Activated naive CD4-positive, alpha-beta T cell (primary cell): ENCODE measurements at places on chromosomes 1 and 21.

GRCh38 chr21:35051287-35051818 is 2.3 kb upstream of the RUNX1 start:
- peak; percentile 28 for DNase-seq

- DNase-seq: no peak
Observed at GRCh38 chr1:40039245-40039756, 1.2 kb upstream of the CAP1 start.

GRCh38 chr1:157050836-157051235 is 5.3 kb upstream of the ARHGEF11 start:
- no peak for DNase-seq

DNA sequence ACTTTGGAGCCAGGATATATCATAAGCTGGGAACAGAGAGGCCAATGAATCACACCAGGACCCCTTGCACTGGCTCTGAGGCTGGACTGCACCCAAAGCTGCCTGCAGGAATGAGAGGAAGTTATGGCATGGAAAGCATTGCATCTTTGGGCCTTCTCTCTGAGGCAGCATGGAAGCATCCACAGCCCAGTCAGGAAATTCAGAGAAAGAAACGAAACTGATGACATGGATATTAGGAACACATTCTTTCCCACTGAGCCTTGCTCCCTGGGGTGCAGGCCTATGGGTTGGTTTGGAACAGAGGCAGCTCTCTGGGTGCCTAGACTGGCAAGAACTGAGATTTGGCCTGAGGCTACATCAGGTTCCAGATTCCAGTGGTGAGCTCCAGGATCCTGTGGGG is 98.6 kb downstream of the NGF start:
- no peak for DNase-seq

DNA sequence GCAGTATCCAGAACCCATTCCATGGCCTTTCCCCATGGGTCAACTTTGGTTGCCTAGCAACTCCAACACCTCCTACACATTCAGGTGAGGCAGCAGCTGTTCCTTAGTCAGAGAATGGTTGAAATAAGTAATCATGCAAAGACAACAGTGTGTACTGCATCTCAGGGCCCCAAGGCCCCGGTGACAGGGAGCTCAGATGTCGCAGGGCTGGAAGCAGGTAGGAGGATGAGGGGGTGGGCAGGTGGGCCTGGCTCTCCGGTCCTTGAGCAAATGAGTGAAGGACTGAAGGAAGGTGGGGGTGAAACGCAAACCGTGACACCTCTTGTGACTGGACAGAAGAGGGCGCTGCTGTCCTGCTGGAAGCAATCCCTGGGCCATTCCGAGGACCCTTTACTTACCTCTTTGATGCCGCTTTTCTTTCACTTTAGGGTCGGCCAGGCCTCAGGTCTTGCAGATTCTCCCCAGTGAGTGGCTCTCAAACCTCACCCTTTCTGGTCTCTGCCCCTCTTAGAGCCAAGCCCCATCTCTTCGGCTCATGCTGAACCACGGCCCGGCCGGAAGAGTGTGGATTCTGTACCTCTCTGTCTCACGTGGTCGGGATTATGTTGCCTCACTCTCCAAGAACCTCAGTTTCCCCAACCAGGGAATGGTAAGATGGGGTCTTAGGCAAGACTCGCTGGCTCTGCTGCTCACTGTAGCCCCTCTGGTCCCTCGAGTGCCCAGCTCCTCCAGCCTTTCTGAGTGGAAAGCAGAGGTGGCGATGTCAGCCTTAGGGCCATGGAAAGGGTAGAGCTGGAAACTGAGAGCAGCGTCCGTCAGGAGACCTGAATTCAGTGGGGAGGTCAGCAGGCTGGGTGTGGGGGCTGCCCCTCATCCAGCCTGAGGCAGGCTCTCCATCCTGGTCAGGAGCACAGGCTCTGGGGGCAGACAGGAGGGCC is 5.6 kb upstream of the KCNA10 start:
- no peak for DNase-seq

DNA sequence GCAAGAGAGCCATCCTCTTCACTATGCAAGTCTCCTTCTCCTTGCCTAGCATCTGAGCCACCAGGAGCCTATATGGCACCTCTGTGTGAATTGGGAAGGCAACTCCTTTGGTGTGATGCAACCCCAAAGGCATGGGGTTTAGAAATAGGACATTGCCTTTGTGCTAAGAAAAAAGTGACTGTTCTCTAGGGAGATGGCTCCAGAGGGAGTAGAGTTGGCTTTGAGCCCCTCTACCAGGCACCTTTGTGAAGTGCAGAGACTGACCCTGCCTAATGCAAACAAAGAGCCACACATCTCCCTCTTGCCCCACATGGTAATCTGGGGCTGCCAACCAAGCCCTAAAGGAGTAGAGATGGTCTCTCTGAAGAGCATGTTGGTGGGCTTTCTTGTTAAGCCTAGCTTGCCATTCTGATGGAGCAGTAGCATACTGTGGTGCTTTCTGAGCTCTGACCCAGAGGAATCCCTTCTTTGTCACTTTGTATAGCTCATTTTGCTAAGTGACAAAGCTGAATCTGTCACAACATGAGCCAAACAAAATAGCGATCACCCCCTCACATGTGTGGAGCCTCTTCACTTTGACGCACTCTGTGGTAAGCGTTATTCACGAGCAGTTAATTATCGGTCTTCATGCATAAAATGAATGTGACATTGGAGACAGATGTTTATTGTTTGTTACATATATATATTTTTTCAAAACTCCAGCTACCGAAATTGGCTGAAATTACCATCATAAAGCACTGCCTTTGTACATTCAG is 74.4 kb downstream of the RWDD3 start:
- no peak for DNase-seq

DNA sequence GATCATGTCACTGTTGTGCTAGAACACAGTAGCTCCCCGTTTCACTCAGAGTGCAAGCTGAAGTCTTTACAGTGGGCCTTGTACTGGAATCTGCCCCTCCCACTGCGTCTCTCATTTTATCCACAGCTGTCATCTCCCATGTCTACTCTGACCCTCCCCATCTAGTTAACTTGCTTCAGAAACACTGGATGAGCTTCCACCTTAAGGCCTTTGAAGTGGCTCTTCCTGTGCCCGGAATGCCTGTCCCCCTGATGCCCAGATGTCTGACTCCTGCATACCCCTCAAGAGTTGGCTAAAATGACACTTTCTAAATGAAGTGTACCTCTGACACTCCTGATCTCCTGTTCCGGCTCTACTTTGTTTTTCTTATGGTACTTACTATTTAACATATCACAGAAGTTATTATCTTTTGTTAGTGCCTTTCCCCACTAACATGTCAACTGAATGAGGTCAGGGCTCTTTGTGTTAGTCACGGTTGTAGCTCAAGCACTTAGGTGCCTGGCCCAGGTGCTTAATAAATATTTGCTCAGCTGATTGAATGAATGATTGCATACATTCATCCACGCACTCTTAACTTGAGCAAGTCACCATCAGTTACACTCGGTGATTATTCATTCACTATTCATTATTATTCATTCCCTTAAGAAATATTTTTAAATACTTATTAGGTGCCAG is 13.3 kb downstream of the ARV1 start:
- no peak for DNase-seq

GRCh38 chr1:55987491-55988249 is 591.7 kb downstream of the PLPP3 start:
- no peak for DNase-seq

GRCh38 chr1:156089704-156090103 is 7.4 kb upstream of the MEX3A start:
- DNase-seq: no peak

GRCh38 chr1:167650269-167651160 is 20.5 kb downstream of the RCSD1 start:
- DNase-seq: no peak

DNA sequence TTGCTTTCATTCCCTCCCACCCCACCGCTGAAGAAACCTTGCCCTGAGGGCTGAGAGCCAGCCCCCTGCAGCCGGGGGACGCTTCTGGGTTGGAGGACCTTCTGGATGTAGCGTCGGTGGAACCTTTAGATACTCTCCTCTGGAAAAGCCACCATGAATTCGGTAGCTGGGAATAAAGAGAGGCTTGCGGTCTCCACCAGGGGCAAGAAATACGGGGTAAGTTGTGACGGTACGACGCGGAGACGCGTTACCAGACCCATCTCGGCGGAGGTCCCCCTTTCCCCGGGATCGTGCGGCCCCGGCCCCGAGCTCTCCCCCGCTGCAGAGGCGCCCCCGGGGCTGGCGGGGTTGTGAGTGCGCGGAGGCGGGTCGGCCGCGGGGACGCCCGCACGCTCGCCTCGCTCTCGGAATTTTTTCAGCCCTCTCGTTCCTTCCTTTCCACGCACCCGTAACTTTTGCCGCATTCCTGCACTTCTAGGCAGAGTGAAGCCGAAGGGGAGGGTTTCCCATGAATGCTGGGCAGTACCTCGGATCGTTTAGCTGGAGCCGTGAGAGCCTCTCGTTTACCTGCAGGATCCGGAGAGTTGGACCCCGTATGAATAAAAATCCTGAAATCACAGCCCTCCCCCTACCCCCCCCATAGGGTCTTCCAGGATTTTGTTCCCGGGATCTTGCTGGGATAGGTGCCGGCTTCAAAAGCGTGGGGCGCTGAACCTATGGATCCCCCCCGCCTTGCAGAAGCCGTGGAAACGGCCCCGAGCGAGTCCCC is 671 bp downstream of the KIF26B start:
- no peak for DNase-seq

- DNase-seq: no peak
Observed at GRCh38 chr1:107787299-107787698, 177.7 kb downstream of the VAV3 start.

DNA sequence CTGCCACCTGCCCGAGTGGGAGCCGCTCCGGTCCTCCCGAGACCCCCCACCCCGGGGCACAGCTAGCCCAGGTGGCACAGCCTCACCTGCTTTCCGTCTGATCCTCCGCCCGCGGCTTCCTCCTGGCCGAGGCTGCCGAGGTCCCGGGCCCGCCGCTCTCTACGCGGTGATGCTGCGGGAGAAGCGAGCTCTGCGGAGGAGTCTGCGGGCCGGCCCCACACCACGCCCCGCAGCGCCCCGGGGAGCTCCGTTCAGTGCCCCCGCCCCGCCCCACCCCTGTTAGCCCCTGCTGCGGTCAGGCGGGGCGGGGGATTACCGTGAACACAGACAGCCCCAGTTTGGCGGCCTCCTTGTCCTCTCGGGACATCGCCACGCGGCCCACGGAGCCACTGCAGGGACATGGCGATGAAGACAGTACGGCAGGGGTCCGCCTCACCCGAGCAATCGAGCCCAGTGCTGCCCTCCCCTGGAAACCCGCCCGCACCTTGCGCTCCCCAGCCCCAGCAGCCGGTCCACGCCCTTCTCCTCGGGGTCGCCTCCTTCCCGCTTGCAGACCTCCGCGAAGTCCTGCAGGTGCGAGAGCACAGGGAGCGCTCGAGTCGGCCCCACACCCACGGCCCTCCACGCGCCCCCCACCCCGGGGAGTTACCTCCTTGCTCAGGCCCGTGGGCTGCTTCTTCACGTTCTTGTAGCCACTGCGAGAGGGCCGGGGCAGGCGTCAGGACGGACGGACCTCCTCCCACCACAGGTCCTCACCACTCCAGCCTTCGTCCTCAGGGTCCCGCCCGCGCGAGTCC is 933 bp downstream of the C1orf35 start:
- DNase-seq: peak; percentile 54

- no peak for DNase-seq
Observed at GRCh38 chr1:205800981-205801703, 11.9 kb downstream of the SLC41A1 start.

DNA sequence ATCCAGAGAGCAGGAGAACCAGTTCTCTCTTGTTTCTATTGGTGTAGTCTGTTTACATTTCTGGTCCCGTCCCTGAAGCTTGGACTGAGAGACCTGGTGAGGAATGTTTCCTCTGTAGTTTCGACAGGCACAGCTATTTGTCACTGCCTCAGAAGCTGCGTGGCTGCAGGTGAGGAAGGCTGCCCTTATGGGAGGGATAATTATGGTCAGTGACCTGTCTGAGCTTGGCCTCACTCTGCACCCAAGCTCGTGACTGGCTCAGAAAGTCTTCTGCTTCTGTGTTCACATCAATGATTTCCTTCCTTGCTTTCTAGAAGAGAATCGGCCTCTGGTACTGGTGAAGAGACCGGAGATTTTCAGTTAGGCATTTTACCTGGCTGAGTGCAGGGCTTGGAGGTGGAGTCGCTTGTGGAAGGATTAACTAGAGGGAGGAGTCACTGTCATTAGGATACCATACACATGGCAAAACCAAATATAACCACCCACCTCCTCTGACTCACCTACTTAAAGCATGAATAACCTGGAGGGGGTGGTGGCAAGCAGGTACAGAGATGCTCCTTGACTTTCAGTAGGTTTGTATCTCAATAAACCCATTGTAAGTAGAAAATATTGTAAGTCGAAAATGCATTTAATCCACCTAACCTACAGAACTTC is 19.9 kb upstream of the WDR26 start:
- DNase-seq: no peak

GRCh38 chr1:21104683-21105082 is 72.0 kb downstream of the EIF4G3 start:
- DNase-seq: no peak

- no peak for DNase-seq
Observed at GRCh38 chr1:54849219-54850068, 37.6 kb downstream of the DHCR24 start.

GRCh38 chr1:11800756-11801433 is 4.9 kb downstream of the MTHFR start:
- DNase-seq: no peak

- no peak for DNase-seq
Observed at GRCh38 chr21:25421321-25422028, 185.8 kb downstream of the MRPL39 start.

GRCh38 chr1:112997781-112998180 is 41.8 kb upstream of the SLC16A1 start:
- DNase-seq: no peak

- no peak for DNase-seq
Observed at GRCh38 chr1:32904797-32905196, 3.6 kb upstream of the TMEM54 start.

DNA sequence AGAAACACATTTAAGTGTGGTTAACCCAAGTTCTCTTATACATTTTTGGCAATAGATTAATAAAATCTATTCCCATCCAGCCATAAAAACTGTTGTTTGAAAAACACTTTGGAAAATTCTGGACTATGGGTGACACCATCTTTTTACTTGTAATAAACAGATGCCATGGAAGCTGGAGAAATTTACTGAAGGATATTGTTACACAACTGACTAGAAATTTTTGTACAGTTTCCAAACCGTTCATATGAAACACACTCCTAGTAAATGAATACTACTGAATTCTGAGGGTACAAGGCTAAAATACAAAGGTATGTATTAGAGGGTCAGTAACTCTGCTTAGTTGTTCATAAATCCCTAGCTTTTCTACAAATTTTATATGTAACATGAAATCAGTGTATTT is 48.7 kb downstream of the TRIM33 start:
- no peak for DNase-seq

GRCh38 chr1:164576291-164577271 is 17.6 kb downstream of the PBX1 start:
- no peak for DNase-seq

DNA sequence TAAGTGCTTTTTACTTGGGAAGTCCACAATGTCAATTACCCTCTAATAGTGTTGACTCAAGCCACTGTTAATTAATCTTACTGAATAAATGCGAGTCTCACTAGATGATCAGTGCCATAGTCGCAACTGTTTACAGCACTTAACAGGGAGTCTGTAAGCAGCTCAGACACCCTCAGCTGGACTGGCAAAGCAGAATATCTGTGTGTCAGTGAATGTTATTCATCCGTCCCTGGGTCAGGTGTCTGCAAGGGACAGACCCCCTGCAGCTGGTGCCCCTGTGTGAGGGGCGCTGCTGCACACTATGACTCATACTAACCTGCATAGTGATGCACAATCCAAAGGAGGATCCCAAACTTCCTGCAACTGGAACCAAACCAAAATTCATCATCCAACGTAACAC is 306.5 kb downstream of the HHIPL2 start:
- no peak for DNase-seq

GRCh38 chr1:8213676-8214075 is 104.2 kb upstream of the SLC45A1 start:
- DNase-seq: no peak

- no peak for DNase-seq
Observed at GRCh38 chr1:154755858-154756730, 114.0 kb downstream of the KCNN3 start.
